CD4-positive, alpha-beta T cell treated with Interleukin-4 for 1 hour (primary cell): ENCODE measurements at places on chromosomes 5 and 9.

DNA sequence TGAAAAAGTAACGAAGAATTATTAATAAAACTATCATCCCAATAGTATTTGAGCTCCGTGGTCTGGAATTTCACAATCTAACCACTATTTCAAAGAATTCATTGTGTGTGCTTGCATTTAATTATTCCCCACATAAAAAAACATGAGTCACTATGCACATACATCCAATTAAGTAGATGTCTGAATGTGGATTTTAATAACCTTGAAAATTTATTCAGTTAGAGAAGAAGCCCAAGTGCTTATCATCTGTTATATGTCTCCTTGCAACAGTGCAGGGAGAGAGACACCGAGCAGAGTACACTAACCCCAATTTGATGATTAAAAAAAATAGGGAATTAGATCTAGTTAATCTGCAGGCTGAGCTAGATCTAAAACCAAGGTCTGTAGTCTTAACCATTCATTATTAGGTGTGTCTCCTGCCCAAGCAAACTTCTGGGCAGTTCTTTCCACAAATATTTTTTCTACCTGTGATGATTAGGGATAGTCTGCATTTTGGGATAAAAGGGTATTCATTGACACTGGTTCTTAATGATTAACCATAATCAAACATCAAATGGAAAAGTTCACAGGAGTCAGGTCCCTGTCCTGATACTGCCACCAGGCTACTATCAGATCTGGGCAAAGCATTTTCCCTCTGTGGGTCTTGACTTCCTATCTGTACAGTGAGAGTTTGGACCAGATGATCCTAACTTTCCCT, 164.2 kb downstream of the GRIA1 start:
- DNase-seq: no peak

DNA sequence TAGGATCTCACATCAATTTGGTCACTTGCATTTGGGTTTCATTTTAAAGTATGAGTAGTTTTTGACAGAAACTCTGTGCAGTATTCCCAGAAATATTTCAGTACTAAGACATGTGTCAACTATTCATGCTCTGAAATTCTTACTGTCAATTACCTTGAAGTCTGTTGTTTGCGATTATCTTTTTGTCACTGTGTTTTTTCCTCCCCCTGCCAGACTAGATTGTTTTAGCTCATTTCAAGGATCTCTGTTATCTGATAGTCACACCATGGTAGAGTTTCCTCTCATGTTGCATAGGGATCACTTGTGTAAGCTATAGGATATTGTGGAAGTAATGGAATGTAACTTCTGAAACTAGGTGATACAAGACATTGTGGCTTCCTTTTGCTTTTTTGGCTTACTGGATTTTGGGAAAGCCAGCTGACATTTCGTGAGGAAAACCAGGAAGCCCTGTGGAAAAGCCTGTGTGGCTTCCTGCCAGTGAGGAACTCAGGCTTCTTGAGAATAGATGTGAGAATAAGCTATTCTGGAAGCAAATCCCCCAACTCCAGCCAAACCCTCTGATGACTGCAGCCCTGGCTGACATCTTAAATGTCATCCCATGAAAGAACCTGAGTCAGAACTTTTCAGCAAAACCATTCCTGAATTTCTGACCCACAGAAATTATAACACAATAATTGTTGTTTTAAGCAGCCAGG, 122.2 kb downstream of the FGF10 start:
- no peak for DNase-seq

- no peak for DNase-seq
These were observed 35.2 kb downstream of the SARDH start for GRCh38 chr9:133702798-133703590.

GRCh38 chr9:110514897-110515296, 64.6 kb downstream of the SVEP1 start:
- no peak for DNase-seq

- DNase-seq: no peak
These were observed 49.9 kb upstream of the PPP2CA start for GRCh38 chr5:134275822-134276221.

GRCh38 chr5:133244242-133244641, 192.4 kb downstream of the HSPA4 start:
- no peak for DNase-seq

DNA sequence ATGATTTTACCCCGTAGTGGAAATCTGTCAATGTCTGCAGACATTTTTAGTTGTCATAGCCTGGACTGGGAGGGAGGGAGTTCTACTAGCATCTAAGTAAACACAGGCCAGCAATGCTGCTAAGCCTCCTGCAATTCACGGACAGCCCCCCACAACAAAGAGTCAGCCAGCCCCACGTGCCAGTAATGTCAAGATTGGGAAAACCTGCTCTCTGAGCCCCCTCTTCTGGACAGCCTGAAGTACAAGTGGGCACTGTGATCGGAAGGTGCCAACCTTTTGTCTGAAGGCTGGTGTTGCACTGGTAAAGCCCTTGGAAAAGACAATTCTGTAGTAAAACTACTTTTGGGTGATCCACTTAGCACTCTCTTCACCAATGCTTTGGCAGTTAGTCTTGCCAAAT, 154.5 kb downstream of the TARS1 start:
- no peak for DNase-seq

GRCh38 chr9:95078511-95078910, 239.0 kb downstream of the FANCC start:
- DNase-seq: no peak

- DNase-seq: no peak
These were observed 181.7 kb downstream of the KCTD16 start for GRCh38 chr5:144352330-144352729.

DNA sequence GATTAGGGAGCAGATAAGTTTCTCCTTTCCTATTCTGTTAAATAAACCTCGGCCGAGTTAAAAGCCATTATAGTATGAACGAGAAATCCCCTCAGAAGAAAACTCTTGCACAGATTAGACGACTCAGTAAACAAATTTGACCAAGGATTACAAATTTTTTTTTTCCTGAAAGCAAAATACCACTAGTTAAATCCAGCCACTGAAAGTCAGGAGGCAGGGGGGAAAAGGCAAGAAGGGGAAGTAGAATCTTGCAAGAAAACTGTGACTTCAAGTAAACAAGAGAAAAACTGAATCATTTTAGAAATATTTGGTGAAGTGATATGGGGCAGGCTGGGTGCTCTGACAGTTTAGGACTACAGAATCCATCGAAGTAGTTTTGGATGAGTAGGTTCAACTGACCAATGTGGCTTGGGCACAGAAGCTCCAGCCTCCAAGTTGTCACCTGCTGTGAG, 251.0 kb downstream of the DENND1A start:
- DNase-seq: no peak

DNA sequence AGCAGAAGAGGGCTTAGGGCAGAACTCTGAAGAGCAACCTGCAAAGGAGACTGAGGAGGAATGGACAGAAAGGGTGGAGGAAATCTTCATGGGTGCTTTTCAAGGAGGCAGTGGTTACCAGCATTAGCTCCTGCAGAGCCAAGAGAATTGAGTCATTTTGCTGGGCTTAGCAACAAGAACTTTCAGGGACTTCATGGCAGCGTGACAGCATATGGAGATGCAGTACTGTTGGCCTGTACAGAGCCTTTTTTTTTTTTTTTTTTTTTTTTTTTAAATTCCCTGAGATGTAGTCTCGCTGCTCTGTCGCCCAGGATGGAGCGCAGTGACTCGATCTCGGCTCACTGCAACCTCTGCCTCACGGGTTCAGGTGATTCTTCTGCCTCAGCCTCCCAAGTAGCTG, 296.0 kb upstream of the DMRT1 start:
- no peak for DNase-seq

- no peak for DNase-seq
These were observed 10.4 kb upstream of the F2R start for GRCh38 chr5:76705574-76705973.

GRCh38 chr5:11105696-11106095, 344.7 kb upstream of the DAP start:
- no peak for DNase-seq

GRCh38 chr5:114223866-114224265, 138.0 kb upstream of the KCNN2 start:
- no peak for DNase-seq

- no peak for DNase-seq
These were observed 148.8 kb downstream of the ZCCHC7 start for GRCh38 chr9:37269221-37269620.

DNA sequence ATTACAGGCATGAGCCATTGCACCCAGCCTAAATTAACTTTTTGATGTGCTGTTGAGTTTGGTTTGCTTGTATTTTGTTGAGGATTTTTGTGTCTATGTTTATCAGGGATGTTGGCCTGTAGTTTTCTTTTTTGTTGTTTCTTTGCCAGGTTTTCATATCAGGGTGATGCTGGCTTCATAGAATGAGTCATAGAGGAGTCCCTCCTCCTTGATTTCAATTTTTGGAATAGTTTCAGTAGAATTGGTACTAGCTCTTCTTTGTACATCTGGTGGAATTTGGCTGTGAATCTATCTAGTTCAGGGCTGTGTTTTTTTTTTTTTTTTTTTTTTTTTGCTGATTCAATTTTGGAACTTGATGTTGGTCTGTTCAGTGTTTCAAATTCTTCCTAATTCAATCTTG, 1164.3 kb upstream of the DMAC1 start:
- DNase-seq: no peak

- DNase-seq: no peak
These were observed 6.5 kb downstream of the PPIP5K2 start for GRCh38 chr5:103126557-103126956.

DNA sequence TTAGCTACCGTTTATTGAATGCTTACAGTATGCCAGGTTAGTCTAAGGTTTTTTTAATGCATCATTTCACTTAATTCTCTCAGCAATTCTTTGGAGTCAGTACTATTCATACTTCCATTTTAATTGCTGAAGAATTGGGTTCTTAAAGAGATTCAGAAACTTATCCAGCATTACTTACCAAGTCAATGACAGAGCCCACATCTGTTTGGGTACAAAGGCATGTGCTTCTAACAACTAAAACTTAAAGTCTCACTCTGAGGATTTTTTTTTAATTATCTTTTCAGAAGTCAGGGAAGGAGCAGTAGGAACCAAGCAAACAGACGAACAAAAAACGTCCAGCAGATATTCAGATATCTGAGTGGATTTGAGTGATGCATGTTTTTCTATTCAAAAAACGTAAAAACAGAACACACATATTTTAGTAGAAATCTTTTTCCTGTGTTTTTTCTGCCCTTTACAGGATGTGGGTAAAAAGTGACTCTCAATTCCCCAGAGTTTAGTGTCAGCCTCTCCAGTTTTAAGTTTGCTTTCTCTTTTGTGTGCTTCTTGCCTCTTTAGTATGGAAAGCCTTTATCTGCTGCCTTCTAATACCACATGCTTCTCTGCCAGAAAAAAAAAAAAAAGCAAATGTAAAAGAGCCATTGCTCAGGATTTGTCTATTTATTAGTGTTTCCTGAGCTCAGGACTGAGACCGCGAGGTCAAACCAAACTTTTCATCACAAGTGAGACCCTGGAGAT, 118.0 kb downstream of the PRKACG start:
- no peak for DNase-seq

- DNase-seq: no peak
These were observed 19.9 kb downstream of the IFNW1 start for GRCh38 chr9:21121595-21122251.

DNA sequence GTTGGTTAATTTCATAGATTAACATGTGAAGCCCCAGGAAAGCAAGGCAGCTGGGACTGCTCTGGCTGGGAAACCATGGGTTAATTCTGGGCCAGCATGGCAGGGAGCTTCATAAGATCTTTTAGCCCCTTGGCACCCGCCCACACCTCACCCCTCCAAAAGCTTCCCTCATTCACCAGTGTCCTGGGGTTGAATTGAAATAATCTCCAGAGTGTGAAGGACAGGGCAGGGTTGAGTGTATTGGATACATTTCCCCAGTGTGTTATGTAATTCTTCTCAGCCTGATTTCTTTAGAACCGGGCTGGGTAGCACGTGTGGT, 19.4 kb downstream of the WNT8A start:
- no peak for DNase-seq

GRCh38 chr9:79617395-79617794, 45.6 kb downstream of the TLE4 start:
- no peak for DNase-seq

GRCh38 chr9:15286161-15286821, 20.7 kb downstream of the TTC39B start:
- no peak for DNase-seq

DNA sequence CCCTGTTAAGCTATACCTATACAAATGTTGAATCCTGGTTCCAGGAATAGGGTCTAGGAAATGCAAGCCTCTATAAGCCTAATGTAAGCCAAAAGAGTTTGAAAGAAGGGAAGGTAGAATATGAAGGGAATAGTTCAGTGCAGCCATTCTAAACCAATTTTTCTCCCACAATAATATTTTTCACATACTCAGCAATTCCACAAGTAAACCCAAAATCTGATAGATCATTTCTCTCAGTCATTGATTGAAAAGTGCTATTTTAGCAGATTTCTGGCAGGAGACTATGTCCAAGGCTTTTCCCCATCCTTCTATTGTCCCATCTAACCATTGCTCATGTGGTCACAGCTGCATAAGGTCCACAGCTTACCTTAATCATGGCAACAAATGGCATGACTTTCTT, 20.7 kb upstream of the PLAC8L1 start:
- no peak for DNase-seq
